Endothelial cell of umbilical vein (primary cell): ENCODE measurements at places on chromosomes 1 and 21. TPM values are rescaled to one million over a fixed set of nuclear protein-coding genes. Genes with fewer than 3 reads are reported as not detected.

DNA sequence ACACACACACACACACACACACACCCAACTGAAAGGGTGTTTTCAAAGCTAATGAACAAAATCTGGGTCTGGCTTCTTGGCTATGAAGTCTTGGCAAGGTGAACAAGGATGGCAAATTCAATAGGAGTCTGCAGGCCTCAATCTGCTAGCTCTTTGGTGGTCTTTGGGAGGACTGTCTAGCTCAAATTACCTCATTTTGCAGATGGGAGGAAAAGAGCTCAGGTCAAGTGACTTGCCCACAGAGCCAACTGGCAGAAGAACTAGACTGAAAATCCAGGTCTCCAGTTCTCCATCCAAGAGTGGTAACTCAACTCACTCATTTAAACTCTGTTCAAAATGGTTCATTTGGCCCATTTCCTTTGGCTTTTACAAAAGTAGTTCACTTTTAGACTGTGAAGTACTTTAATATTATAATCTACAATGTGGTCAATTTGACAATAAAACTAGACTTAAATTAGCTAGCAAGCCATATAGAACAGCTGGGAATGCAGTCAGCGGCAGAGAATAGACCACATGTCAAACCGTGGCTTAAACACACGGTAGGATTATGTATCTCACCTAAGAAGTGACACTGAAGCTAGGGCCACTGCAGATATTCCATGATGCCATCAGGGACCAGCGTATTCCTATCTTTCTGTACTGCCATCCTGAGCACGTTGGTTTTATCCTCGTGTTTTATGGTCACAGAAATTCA is 112.9 kb downstream of the APP start:
- H3K4me1 ChIP-seq = peaks cover 2% of the 10 kb centered on the region
- DNase-seq = no peak
- H3K4me3 ChIP-seq = no peak overlapping the region
- H3K27me3 ChIP-seq = no peaks in the 10 kb centered on the region
- H3K36me3 ChIP-seq = peaks cover 8% of the 10 kb centered on the region
- no peak overlapping the region for H3K27ac ChIP-seq

- H3K36me3 ChIP-seq = no peaks in the 10 kb centered on the region
- H3K4me3 ChIP-seq = no peak overlapping the region
- peaks cover 11% of the 10 kb centered on the region for H3K27me3 ChIP-seq
Observed at GRCh38 chr1:153470707-153471106, 10.3 kb upstream of the S100A7 start.

GRCh38 chr1:168821434-168821833 is 92.4 kb upstream of the DPT start:
- H3K36me3 ChIP-seq = no peaks in the 10 kb centered on the region
- no peak overlapping the region for H3K27ac ChIP-seq
- DNase-seq = no peak
- H3K27me3 ChIP-seq = no peaks in the 10 kb centered on the region
- no peak overlapping the region for H3K4me3 ChIP-seq
- H3K4me1 ChIP-seq = no peaks in the 10 kb centered on the region

GRCh38 chr1:41323243-41323642 is 38.0 kb upstream of the FOXO6 start:
- no peak for DNase-seq
- no peaks in the 10 kb centered on the region for H3K27me3 ChIP-seq
- no peak overlapping the region for H3K27ac ChIP-seq
- H3K4me3 ChIP-seq = no peak overlapping the region
- H3K4me1 ChIP-seq = no peaks in the 10 kb centered on the region

DNA sequence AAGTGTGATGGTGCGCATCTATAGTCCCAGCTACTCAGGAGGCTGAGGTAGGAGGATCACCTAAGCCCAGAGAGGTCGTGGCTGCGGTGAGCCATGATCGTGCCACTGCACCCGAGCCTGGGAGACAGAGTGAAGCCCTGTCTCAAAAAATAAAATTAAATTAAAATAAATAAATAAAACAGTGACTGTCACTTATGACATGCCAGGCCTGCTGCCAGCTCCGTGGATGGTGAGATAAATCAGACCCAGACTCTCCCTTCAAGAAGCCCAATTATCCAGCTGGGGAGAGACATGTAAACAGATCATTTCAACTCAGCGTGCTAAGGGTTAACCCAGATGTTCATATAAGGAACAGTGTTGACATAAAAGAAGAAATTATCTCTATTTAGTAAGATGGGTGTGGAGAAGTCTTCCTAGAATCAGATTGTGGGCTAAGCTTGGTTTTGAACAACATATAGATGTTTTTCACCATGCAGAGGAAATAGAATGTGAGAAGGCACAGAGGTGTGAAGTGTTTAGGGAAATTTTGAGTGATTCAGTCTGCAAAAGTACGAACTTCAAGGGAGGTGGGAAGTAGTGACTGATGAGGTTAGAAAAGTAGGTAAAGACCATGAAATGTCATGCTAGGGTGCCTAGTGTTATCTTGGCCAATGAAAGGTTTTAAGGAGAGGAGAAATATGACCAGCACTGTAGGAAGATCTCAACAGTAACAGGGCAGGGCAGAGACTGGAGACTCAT is 18.3 kb downstream of the YARS1 start:
- H3K27me3 ChIP-seq = no peaks in the 10 kb centered on the region
- no peak overlapping the region for H3K27ac ChIP-seq

- no peaks in the 10 kb centered on the region for H3K27me3 ChIP-seq
- H3K4me3 ChIP-seq = no peak overlapping the region
- DNase-seq = no peak
- H3K27ac ChIP-seq = no peak overlapping the region
- no peaks in the 10 kb centered on the region for H3K4me1 ChIP-seq
Observed at GRCh38 chr1:6948861-6949260, 163.6 kb downstream of the CAMTA1 start.

- H3K4me1 ChIP-seq = no peaks in the 10 kb centered on the region
- H3K27ac ChIP-seq = no peak overlapping the region
- no peak for DNase-seq
- no peak overlapping the region for H3K4me3 ChIP-seq
- no peaks in the 10 kb centered on the region for H3K27me3 ChIP-seq
Observed at GRCh38 chr1:110787328-110788071, 85.4 kb upstream of the CD53 start.

DNA sequence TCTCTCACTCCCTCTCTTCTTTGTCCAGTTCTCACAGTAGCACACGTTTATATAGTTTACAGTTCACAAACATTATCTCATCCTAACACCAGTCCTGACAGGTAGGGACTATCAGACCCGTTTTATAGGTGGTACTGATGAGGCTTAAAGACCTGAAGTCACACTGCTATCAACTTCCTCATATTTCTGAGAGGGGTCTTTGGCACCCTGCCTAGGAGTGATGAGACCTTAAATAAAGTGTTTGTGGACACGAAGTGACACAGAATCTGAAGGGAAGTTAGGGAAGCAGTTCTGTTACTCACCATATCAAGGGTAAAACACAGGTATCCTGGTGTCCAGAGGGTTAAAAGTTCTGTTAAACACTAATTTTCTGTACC is 590 bp upstream of the TACSTD2 start:
- no peaks in the 10 kb centered on the region for H3K27me3 ChIP-seq
- H3K36me3 ChIP-seq = no peaks in the 10 kb centered on the region
- H3K4me1 ChIP-seq = peaks cover 22% of the 10 kb centered on the region
- DNase-seq = no peak

DNA sequence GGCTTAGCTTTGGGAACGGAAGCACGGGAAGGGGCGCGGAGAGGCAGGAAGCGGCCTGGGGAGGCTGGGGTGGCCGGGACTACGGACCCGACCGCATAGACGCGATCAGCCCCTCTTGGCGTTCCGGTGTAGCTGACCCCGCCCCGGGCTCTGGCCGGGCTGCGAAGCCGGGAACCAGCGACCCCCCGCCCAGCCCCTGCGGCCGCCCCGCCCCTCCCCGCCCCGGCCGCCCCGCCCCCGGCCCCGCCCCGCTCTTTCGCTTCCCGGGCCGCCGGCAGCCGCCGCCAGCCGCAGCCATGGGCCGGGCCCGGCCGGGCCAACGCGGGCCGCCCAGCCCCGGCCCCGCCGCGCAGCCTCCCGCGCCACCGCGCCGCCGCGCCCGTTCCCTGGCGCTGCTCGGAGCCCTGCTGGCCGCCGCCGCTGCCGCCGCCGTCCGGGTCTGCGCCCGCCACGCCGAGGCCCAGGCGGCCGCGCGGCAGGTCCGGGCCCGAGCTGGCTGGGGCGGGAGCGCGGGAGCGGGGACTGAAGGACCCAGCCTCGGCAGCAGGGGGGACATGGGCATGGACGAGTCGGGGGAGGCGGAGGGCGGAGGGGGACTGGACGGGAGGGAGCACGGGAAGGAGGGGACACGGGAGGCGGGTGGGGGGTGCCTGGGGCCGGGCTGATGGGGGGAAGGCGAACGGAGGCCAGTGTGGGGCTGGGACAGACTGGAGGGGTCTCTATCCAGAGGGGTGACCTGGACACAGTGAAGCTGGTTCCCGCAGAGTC is at the start of gene SELENON:
SELENON (plus strand) TSS at position 259 of the 768 bp plus-strand sequence; CDS start at position 297, 38 bp downstream.
- H3K36me3 ChIP-seq = no peaks in the 10 kb centered on the region
- H3K4me1 ChIP-seq = peaks cover 28% of the 10 kb centered on the region
- peak within 1 kb of the TSS; percentile 30 for H3K27ac ChIP-seq
- peak within 1 kb of the TSS; percentile 61 for H3K4me3 ChIP-seq
- no peaks in the 10 kb centered on the region for H3K27me3 ChIP-seq

DNA sequence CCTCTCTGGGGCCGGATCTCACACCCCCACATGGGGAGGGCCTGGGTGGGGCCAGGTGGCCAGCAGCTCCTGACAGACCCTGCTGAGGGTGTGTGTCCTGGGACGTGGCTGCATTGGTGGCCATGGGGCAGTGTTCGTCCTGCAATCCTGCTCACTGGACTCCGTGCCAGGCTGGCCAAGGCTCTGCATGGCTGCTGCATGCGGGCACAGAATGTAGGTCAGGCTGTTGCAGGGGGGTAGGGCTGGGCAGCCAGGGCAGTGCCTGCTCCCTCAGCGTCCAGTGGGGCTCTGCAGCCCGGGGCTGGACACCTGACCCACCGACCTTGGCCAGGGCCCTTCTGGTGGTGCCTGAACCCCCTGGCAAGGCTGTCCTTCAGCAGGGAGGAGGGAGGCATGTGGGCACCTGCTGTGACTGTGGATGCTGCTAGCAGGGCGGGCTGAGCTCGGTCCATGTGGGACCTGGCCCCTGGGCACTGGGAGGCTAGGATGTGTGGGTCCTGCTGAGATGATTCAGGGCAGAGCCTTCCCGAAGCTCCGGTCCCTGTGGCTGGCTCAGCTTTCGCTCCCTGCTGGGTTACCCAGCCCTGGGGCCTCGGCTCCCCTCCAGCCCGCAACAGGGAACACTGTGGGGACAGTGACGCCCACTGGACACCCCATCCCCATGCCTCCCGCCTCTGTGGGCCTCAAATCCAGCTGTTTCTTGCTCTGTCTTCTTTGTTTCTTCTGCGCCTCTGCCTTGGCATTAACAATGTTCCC is 14.9 kb upstream of the PLCH2 start:
- DNase-seq = no peak
- H3K4me3 ChIP-seq = no peak overlapping the region

GRCh38 chr1:81126989-81127581 is 673.6 kb upstream of the ADGRL2 start:
- no peak overlapping the region for H3K27ac ChIP-seq
- no peaks in the 10 kb centered on the region for H3K36me3 ChIP-seq
- no peaks in the 10 kb centered on the region for H3K27me3 ChIP-seq

DNA sequence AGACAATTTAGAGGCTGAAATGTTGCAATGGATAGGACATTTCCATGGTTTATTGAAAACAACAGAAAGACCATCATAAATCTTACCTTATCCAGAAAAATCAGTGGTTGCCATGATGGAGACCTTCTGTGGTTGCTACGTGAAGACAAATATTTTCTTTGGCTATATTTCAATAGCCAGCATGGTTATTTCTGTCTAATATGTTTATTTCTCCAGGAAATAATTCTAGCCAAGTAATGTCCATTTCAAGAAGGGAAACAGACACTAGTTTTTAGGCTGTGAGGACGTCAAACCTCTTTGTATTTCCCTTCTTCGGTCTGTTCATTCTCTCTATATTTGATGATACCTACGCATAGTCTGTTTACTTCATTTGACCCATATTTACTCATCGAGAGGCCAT is 49.2 kb upstream of the NFASC start:
- H3K4me1 ChIP-seq = no peaks in the 10 kb centered on the region
- no peaks in the 10 kb centered on the region for H3K36me3 ChIP-seq
- H3K27me3 ChIP-seq = peaks cover 3% of the 10 kb centered on the region
- no peak overlapping the region for H3K27ac ChIP-seq
- peak; percentile 44 for DNase-seq
- H3K4me3 ChIP-seq = no peak overlapping the region

GRCh38 chr1:77817368-77818209 is 38.1 kb downstream of the MIGA1 start:
- H3K36me3 ChIP-seq = peaks cover 8% of the 10 kb centered on the region
- H3K27ac ChIP-seq = no peak overlapping the region
- H3K27me3 ChIP-seq = no peaks in the 10 kb centered on the region
- DNase-seq = no peak
- no peak overlapping the region for H3K4me3 ChIP-seq
- no peaks in the 10 kb centered on the region for H3K4me1 ChIP-seq

GRCh38 chr1:111677604-111678003 is 58.0 kb downstream of the RAP1A start:
- H3K36me3 ChIP-seq = no peaks in the 10 kb centered on the region
- no peak overlapping the region for H3K27ac ChIP-seq
- no peaks in the 10 kb centered on the region for H3K27me3 ChIP-seq
- H3K4me1 ChIP-seq = no peaks in the 10 kb centered on the region
- no peak overlapping the region for H3K4me3 ChIP-seq

GRCh38 chr1:58618303-58618702 is 41.3 kb upstream of the TACSTD2 start:
- no peaks in the 10 kb centered on the region for H3K27me3 ChIP-seq
- H3K4me1 ChIP-seq = peaks cover 32% of the 10 kb centered on the region
- peak; percentile 96 for DNase-seq
- H3K36me3 ChIP-seq = no peaks in the 10 kb centered on the region
- no peak overlapping the region for H3K4me3 ChIP-seq

DNA sequence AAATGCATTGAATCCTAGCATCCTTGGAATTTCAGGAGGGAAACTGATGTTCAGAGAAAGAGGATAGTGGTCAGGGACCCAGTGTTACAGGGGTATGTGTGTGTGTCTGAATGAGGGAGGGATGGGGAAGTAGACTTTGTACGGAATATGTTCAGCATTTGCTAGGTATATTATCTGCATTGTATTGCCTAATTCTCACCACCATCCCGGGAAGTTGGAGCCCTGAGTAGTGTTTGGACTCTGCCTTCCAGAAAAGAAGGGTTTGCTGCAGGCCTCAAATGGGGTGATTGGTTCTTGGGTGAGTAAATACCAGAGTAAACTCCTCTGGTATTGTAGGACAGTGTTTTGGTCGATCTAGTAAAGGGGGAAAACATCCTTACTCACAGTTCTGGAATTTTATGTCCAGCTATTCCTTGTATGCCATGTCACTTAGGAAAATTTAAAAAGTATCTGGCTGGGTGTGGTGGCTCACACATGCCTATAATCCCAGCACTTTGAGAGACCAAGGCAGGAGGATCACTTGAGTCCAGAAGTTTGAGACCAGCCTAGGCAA is 7.1 kb upstream of the ZNF496 start:
- H3K27ac ChIP-seq = no peak overlapping the region
- no peaks in the 10 kb centered on the region for H3K4me1 ChIP-seq
- H3K27me3 ChIP-seq = no peaks in the 10 kb centered on the region

- H3K36me3 ChIP-seq = no peaks in the 10 kb centered on the region
- no peaks in the 10 kb centered on the region for H3K4me1 ChIP-seq
- no peak overlapping the region for H3K27ac ChIP-seq
Observed at GRCh38 chr1:207578796-207579435, 66.0 kb upstream of the CR1L start.

CYP4A11 gene
- total RNA-seq = not detected in 2 replicates

FTCD gene
- total RNA-seq = 1.2 and 1.5 TPM in 2 replicates

ECE1 gene
- total RNA-seq = 496 and 562 TPM in 2 replicates

TRAPPC10 gene
- total RNA-seq = 33.6 and 44.4 TPM in 2 replicates

TCHH gene
- not detected in 2 replicates for total RNA-seq

TSPAN1 gene
- total RNA-seq = 0.37 and 0.88 TPM in 2 replicates

PRELP gene
- not detected in 2 replicates for total RNA-seq

FAM3B gene
- not detected in 2 replicates for total RNA-seq

GSTM1 gene
- 35.5 TPM in 1 of 2 replicates, not detected in the other for total RNA-seq

AKR7A3 gene
- total RNA-seq = 0.49 and 0.85 TPM in 2 replicates

SLC30A10 gene
- total RNA-seq = not detected in 2 replicates

PKP1 gene
- not detected in 2 replicates for total RNA-seq

UMODL1 gene
- total RNA-seq = not detected in 2 replicates

GBP1 gene
- total RNA-seq = 17.8 and 28.0 TPM in 2 replicates
